ENCODE measurements at places on chromosomes 1 and 21.

DNA sequence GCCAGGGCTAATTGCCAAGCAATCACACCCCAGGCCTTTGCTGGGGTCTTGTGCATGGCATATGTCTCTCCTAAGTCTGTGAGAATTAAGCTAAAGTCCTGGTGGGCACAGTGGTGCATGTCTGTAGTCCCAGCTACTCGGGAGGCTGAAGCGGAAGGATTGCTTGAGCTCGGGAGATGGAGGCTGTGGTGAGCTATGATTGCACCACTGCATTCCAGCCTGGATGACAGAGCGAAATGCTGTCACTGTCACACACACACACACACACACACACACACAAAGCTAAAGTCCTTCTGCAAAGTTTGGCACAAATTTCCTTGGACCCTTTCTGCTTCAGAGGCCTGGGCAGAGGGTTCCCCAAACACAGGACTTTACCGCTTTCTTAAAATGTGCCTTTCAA is 31.3 kb upstream of the DNAJC11 start:
- no peak for DNase-seq

GRCh38 chr1:170617591-170618330 is 46.2 kb upstream of the PRRX1 start:
- DNase-seq, result no peak

DNA sequence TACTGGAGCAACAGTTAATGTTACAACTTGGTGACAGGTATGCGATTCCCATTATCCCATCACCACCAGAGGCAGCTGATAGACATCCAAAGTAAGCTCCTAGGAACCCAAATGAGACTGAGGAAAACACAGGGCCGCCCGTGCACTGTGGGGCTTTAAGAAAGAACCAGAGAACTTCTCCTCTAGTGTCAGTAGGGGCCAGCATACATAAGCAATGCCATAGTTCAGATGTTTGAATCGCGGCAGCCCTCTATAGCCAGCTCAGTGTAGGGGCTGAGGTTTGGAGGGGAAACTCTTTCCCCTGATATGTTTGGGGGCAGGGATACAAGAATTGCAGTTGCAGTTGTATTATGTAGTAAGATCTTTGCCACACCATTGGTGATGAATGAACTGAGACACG is 593.3 kb upstream of the NCAM2 start:
- no peak for DNase-seq

DNA sequence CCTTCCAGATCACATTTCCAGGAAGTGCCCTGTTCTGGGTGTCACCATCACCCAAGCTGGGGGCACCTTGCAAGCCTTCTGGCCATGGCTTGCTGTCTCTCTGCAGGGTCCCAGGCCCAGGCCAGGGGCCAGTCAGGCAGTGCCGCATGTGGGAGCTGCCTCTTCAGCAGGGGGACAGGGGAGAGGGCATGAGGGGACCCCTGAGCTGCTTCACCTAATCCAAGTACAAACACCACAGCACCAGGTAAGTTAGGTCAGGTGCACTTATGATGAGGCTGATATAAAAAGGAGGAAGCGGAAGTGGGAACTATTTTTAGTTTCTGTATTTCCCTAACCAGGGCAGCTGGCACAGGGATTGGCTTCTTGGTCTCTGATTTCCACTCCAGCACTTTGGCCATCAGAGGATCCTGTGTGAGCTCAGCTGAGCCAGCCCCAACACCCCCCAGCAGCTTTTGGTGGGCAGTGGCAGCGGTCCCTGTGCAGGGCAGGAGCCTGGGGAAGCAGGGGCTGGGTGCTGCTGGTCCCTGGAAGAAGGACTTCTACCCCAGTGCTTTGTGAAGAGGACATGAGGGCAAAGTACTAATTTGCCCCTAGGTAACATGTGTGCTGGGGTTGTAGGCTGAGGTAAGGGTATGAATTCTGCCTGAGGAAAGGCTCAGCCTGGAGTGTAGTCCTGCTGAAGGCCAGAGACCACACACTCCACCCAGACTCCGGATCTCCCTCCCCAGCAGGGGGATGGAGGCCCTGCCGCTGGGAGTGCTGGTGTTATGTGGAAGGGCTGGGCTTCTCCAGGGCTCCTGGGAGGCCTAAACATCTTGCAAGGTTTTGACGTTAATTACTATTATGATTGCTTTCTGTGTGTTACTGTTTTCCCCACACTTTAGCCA is 3.3 kb upstream of the PCBP3 start:
- DNase-seq, result no peak

DNA sequence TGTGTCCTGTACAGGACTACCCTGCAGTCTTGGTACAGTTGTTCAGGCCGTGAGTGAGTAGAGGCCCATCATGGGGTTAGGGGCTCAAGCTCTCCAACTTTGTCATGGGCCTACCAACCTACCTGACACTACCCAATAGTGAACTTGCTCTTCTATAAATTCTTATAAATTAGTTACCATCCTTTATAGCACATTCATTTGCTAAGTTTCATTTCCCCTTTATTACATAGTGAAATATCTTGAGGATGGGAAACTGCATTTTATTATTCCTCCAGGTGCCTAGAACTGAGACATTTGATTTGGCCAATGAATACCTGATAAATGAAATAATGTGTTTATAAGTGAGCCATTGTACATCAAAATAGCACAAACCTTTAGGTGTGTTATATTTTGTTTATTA is 9.1 kb upstream of the CTH start:
- DNase-seq, result no peak

GRCh38 chr1:86965827-86966182 is 51.4 kb downstream of the HS2ST1 start:
- DNase-seq, result peak; percentile 42

DNA sequence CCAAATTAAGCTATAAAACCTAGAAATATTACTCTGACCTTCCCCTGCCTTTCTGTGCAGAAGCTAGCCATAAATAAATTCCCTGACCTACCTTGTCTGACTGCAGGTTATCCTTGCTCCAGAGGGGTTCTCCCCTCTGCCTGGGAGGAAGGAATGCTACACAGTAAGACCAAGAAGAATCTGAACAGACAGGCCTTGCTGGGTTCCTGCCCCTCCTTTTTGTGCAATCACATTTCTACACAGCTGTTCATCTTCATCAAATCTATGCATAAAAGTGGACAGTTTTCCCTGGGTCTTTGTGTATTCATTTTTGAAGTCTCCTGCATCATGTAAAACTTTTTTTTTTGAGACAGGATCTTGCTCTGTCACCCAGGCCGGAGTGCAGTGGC is 50.6 kb downstream of the DNTTIP2 start:
- no peak for DNase-seq

DNA sequence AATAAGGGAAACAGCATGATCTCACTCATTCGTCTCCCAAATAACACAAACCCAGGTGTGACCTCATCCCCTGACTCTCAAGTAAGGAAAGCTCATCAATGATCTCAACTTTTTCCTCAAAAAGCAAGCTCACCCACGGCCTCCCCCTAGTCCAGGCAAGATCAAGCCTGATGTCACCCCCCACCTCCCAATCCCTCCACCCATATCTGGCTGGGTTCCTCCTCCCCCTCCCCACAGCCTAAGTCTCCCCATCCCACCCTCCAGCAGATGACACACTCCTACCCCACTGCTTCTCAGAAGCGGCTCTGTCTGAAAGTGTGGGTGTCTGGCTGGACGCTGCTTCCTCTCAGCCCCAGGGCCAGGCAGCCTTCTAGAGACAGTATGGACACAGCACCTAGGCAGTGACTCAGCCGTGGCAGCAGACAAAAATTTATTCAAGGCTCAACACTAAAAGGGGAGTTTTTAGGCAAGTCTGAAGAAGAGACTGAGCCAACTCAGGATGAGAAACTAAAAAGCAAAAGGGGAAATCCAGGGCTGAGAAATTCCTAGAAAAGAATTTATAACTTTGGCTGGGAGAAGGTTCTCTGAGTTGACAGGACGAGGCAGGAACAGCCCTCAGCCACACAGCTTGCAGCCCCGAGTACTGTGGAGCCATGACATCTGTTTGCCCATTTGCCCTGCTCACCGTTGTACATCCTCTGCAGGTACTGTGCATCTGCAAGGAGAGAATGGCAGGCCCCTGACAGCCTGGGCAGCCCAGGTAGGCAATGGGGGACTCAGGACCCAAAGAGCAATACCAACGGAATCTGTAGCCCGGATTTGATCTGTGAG is 81.6 kb upstream of the LRRC8D start:
- peak; percentile 53 for DNase-seq

- DNase-seq, result no peak
These were observed 656.1 kb upstream of the ADGRL4 start for GRCh38 chr1:79662596-79662995.

DNA sequence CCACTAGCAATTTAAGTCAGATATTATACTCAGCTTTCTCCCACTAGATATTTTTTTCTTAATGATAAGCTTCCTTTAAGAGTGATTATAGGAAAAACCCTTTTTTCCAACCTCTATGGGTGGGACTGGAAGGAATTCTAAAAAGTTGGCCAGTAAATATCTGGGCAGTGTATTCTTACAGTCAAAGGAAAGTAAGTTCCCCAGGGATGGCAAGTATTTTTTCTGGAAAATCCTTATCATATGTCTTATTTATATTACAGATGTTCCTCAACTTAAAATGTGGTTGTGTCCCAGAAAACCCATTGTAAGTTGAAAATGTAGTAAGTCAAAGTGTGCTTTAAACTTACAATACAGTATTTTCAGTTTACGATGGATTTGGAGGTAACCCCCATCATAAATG is 29.2 kb downstream of the CMPK1 start:
- no peak for DNase-seq

- no peak for DNase-seq
These were observed 23.5 kb upstream of the WNT4 start for GRCh38 chr1:22166439-22166838.

GRCh38 chr1:41108696-41109275 is 87.3 kb upstream of the SLFNL1 start:
- no peak for DNase-seq

DNA sequence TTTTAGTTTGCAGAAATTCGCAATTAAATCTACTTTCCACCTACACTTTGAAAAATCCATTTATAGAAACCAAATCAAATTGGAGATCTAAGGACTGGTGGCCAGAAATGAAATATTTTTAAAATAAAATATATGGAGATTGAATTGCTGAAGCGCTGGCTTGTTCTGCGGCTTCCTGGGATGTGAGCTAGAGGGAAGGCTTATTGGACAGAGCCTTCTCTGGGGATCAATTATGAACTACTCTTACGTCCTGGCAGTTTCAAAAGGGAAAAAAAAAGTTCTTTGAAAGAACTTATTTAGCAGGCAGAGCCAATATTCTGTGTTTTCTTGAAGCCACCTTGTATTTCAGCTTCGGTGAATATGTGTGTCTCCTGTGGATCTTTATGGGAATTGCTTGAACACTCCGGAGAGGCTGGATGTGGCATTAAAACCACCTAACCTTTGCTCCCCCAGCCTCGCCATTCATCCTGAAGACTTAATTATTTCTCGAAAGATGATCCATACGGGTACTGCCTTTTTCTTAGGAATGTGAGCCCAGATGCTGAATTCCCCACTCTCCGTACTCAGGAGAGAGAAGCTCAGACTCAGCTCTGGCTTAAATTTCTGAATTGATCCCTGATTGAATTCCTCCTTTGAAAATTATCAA is 478.9 kb upstream of the VAMP3 start:
- no peak for DNase-seq

DNA sequence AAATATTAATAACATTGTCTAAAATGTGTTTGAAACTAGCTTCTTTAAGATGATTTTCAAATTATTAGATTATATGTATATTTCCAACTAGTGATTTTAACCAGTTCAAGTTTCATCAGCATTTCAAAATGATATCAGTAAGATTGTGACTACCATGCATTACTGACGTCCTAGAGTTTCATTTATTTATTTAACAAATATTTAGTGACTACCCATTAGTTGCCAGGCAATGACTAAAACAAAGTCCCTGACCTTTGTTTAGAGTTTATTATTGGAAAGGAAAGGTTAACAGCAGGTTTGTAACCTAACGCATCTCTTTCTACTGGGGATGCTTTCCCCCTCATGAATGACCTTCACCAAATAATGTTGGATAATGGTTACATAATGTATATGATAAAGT is 7.6 kb upstream of the C4BPB start:
- no peak for DNase-seq

- no peak for DNase-seq
These were observed 566.8 kb upstream of the USP24 start for GRCh38 chr1:55781944-55782482.

- no peak for DNase-seq
These were observed 14.4 kb downstream of the MAPKAPK2 start for GRCh38 chr1:206699000-206699586.

- DNase-seq, result no peak
These were observed 32.4 kb downstream of the GNB1 start for GRCh38 chr1:1858382-1859086.

GRCh38 chr1:35555601-35556477 is 1.4 kb downstream of the KIAA0319L start:
- no peak for DNase-seq

- DNase-seq, result no peak
These were observed 24.9 kb downstream of the CNIH3 start for GRCh38 chr1:224641030-224641429.

DNA sequence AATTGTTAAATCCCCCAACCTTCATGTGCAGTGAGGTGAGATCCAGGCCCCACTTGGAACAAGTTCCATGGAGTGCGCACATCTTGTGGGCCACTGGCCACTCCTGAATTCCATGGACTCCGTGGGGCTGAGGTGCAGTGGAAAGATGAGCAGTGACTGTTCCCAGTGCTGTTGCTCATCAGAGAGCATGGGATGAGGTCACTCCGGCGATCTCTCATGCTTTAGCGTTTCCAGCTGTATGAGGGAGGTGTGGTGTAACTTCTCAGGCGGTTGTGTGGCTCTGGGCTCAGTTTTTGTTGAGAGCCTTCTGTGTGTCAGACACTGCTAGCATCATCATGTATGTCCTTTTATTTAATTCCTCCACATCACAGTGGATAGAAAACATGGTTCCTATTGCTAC is 96.2 kb downstream of the GALNT2 start:
- no peak for DNase-seq

DNA sequence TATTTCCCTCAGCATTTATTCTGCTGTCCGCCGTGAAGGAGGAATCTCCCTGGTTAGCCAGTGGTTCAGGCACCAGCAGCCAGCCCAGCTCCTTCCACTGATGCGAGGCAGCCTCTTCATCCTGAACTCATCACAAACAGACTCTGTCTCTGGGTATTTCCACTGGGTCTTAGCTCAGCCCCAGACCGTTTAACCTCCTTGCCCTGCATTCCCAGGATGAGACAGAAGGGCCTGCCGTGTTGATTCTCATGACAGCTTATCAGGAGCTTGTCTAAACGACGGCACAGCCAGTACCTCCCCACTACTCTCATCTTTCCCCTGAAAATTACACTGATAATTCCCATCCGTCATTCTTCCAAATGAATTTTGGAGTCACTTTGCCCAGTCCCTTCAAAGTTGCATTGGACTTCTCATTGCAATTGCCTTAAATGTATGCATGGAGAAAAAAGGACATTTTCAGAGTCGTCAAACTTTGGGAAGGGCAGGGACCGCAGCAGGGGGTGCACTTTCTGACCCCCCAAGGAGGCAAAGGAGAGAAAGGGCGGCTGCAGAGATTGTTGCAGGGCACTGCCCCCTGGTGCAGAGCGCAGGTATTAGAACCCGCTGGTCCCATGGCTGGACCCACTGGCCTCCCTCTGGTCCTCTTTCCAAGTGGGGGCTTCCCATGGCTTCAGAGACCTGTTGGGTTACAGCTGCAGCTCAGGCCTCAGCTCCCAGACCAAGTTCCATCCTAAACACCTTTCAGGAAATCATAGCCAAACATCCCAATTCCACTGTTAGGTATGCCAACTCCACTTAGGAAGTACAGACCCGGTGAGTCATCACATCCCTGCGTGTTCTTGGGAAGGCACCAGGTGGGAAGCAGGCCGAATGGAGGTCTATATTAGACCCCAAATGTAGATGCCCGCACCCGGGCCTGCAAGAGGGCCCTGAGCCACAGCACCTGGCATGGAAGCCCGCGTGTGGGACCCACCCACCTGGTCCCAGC is 3.7 kb upstream of the MEGF6 start:
- DNase-seq, result no peak

- DNase-seq, result no peak
These were observed 29.2 kb downstream of the TRABD2B start for GRCh38 chr1:47967864-47968555.
